ENCODE measurements at places on chromosomes 11 and 22.

- no peak for DNase-seq
Observed at GRCh38 chr11:122204206-122204605, 88.2 kb upstream of the BLID start.

DNA sequence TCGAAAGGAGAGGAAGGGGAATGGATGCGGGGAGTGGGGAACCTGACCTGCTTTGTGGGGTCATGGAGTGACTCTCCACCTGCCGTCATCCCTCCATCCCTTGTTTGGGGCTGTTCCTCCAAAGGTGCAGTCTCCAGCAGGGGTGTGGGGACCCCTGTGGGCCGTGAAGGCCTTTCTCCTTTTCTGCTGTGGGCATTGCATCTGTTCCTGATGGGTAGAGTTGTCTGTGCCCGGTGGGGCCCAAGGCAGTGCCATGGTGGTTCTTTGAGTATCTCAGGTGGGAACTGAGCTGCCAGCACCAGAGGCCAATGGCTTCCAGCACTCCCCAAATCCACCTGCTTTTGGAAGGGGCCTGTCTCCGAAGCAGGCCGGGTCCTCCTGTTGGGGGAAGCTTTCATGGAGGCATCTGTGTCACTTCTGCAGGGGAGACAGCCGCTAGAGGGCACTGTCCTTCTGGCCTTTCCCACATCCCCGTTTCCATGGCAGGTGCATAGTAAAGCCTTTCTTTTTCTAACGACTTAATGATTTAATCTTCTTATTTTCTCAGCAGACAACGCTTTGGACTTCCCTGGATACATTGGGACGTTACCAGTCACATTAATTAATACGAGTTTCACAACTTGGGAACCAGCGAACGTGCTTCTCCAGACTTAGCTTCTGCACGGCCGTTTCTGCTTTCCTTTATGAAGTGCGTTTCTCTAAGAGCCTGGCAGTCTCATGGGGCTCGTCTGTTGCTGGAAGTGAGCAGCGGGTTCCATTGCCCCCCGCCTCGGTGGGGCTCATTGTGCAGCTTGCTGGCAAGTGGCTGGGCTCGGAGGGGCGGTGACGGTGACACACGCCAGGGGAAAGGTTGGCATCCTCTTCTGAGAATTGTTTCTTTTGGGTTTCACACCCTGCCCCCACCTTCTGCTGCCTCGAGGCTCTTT lies 57.1 kb downstream of the PARVB start:
- peak; percentile 93 for DNase-seq

GRCh38 chr11:8757047-8757446 lies 74.5 kb downstream of the RPL27A start:
- DNase-seq: no peak

DNA sequence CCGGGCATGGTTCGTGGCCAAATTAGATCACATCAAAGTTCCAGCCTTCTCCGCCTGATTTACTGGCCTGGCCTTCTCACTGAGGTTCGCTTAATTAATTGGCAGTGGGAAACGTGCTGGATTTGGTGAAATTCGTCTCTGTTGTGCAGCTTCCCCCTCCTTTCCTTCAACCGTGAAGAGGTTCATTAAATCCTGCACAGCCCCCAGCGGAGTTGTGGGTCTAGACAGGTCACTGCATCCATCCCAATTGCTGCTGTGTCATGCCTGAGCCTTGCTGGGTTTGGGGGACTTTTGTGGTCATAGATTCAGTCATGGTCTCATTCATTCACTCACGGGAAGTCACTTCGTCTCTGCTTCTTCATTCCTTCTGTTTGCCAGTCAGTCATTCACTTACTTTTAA lies 90.0 kb downstream of the INSC start:
- DNase-seq: no peak

DNA sequence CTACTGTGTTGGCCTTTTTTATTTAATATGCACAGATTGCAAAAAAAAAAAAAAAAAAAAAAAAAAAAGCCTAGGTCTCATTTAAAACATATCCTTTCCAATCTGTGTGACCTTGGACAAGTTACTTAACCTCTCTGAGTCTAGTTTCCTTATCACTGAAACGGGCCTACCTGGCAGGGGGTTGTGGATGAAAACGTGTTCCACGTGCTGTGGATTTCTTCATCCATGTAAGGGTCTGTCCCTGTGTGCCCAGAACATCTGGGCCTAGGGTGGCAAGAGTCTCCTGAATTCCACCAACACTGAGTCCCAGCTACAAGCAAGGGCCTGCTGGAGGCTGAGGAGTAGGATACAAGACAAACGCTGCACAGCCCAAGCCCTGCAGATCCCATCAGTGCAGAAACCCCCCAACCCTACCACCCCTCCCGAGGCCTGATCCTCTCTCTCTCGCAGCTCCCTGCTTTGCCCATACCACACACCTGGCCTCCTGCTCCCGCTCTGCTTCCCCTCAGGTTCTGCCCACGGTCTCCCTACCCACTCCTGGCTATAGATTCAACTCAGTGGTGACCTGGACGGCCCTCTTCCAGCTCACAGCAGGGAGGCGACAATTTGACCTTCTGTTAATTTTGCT lies 4.7 kb upstream of the GNAZ start:
- DNase-seq: no peak

DNA sequence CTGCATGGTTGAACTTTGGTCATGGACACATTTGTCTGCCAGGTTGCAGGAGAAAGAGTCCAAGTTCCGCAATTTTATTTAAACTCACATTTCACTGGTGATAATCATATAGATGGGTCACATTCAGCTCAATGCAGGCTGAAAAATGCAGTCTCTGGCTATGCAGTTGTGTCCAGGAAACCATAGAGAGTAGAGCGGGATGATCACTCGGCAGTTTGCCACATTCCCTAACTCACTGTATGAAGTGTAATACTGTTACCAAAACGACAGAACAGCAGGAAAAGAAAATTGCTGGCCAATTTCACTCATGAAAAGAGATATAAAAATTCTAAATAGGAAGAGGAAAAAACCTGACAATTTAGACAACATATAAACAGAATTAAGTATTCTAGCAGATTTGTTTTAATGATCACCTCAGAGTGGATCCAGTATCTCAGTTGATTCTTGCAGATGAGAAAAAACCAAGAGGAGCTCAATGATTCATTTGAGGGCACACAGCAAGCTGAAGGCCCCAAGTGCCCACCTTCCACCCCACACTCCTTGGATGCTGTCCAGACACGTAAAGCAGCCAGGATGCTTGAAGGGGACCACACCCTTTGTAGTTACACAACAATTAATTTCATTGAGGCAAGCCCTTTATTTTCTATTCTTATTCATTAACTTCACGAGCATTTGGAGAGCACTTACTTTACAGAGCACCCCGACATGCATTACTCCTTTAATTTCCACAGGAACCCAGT lies 422.3 kb downstream of the SOX6 start:
- DNase-seq: no peak

DNA sequence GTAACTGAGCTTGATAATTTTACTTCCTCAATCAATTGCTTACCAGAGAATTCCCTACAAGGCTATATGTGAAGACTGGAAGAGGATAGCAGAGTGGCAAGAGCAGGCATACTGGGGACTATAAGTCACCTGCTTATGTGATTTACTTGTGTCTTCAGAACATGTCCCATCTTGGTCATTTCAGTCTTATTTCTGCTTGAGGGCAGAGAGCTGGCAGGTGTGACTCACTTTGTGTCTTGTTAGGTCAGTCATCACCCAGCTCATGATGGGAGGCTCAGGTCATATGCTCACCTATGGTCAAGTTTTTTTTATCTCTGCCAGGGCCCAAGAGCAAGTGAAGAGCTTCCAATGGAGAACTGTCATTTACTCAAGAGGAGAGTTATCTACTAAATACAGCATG lies 6.2 kb downstream of the SRSF8 start:
- DNase-seq: no peak

DNA sequence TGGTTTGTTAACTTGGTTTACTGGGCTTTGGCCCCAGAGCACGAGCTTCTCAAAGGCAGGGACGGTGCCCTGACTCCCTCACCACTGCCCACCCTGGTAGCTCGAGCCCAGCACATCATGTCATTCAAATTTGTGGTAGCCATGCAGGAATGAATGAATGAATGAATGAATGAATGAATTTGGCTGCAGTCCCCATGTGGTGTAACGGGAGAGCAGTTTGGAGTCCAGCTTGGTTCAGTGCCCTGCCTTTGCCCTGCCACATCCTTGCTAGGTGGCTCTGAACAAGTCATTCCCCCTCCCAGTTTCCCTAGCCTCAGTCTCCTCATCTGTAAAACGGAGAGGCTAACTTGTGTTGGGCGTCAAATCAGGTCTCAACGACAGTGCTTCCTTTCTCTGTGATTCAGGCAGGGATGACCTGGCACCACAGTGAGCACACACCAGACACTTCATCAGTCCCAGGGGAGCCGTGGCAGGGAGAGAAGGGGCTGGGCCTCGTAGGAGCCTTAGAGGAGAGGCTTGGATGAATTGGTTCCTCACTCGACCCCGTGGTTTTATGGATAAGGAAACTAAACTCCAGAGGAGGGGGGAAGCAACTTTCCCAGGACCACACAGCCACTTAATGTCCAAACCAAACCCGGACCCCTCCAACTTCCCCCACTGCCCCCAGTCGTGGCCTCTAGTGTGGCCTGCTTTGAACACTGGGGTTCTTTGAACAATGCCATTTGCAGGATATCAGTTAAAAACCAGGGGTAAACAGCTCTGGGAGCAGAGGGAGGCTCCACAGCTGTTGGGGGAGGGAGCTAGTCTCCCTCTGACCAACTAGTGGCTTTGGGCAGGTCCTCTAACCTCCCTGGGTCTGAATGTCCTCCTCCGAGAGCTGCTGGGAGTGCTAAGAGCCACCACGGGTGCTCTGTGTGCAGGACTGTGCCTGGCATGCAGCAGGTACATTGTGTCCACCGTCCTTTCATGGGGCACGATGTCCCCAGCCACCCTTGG lies 86.2 kb downstream of the CACNA1I start:
- peak; percentile 2 for DNase-seq

Data from NCI-H1417 (cell line).